ENCODE measurements at places on chromosomes 16 and 17.

DNA sequence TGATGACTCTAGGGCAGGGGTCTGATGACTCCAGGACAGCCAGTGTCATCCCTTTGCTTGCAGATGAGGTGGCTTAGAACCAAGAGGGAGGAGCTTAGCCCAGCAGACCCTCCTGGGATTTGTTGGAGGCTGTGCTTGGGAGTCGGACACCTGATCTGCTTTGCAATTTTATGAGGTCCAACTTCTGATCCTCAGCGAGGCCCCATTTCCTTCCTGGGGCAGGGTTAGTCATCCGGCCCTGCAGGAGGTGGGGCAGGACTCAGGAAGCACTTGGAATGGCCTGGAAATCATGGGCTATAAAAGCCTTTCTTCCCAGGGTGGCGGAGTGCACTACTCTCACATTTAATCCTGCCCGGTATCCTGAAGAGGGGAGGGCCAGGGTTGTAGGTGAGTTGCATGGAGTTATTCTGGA is 168.5 kb downstream of the MSI2 start:
- H3K4me1 ChIP-seq, result peaks cover 20% of the 10 kb centered on the region
- no peak for DNase-seq
- H3K4me3 ChIP-seq, result peak overlapping the region; percentile 22
- no peaks in the 10 kb centered on the region for H3K36me3 ChIP-seq

- DNase-seq, result no peak
- peaks cover 3% of the 10 kb centered on the region for H3K27me3 ChIP-seq
- H3K4me3 ChIP-seq, result no peak overlapping the region
- H3K27ac ChIP-seq, result no peak overlapping the region
Observed at GRCh38 chr17:33929181-33929724, 325.8 kb upstream of the CCL2 start.

DNA sequence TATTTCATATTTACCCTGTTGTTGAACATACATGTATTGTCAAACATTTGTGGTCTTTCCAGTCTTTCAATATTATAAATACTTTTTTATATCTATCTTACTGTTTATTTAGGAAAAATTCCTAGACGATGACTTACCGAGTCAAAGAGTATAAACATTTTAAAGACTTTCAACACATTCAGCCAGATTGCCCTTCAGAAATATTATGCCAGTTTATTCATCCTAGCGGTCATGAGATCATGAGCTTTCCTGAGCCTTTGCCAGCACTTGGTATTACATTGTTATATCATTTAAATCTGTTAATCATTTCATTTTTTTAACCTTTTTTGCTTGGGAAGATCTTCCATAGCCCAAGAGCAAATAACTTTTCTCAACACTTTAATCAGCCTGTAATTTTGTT is 197.4 kb downstream of the SPECC1 start:
- no peak overlapping the region for H3K27ac ChIP-seq
- DNase-seq, result no peak
- H3K36me3 ChIP-seq, result peaks cover 16% of the 10 kb centered on the region

GRCh38 chr17:6574687-6575595 is 18.6 kb upstream of the PITPNM3 start:
- H3K4me1 ChIP-seq, result peaks cover 24% of the 10 kb centered on the region
- DNase-seq, result peak; percentile 78
- peak overlapping the region; percentile 53 for H3K27ac ChIP-seq
- peak overlapping the region; percentile 79 for H3K4me3 ChIP-seq
- peaks cover 5% of the 10 kb centered on the region for H3K36me3 ChIP-seq
- H3K27me3 ChIP-seq, result no peaks in the 10 kb centered on the region

GRCh38 chr17:30942308-30943079 is 20.7 kb downstream of the ADAP2 start:
- DNase-seq, result no peak
- no peaks in the 10 kb centered on the region for H3K27me3 ChIP-seq
- H3K27ac ChIP-seq, result no peak overlapping the region
- H3K4me3 ChIP-seq, result no peak overlapping the region

DNA sequence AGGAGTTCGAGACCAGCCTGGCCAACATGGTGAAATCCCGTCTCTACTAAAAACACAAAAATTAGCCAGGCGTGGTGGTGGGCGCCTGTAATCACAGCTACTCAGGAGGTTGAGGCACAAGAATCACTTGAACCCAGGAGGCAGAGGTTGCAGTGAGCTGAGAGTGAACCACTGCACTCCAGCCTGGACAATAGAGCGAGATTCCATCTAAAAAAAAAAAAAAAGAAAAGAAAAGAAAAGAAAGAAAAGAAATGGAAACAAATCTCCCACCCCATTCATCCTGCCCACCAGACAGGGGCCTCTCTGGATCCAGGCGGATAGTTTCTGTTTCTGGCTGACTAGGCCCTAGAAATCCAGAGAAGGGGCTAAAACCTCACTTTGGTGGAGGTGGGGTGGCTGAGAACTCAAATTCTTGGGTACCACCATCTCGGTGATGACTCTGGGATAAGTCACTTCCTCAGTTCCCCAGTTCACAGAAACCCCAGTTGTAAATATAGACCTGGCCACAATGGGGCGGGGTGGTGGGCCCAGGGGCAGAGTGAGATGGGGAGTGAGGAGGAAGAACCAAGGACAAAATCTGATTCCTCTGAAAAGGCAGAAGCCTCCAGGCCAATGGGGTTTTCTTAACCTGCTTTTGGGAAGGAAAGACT is 22.2 kb downstream of the SOCS1 start:
- peak overlapping the region; percentile 91 for H3K4me3 ChIP-seq
- H3K36me3 ChIP-seq, result no peaks in the 10 kb centered on the region
- DNase-seq, result peak; percentile 88
- peak overlapping the region; percentile 91 for H3K27ac ChIP-seq
- no peaks in the 10 kb centered on the region for H3K27me3 ChIP-seq

DNA sequence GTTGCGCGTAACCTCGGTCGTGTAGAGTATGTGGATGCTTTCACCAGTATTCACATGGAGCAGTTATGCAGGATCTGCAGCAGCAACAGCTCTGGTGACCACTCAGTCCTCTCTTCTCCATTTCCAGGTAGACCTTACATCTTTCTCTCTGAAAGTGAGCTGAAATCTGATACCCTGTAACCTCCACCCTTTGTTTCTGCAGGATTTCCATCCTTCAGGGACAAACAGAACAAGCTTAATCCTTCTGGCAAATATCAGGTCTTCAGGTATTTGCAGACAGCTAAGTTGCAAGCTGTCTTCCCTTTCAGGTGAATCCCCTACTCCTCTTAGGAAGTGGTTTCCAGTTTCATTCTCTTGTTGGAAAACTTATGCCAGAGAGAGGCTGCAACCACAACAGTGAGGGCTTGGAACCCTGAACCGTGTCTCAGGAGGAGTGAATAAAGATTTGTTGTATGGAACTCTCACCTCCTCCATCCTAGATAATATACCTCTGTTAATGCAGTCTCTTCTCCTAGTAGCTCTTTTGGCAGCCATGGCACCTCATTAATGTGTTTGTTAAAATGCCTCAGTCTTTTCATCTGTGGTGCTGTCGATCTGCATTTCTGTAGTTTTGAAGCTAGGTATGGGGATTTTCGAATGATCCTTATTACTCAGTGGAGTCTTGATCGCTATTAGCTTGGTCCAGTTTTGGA is 172.5 kb downstream of the PRKCA start:
- no peak overlapping the region for H3K4me3 ChIP-seq
- no peaks in the 10 kb centered on the region for H3K36me3 ChIP-seq
- DNase-seq, result no peak
- H3K27ac ChIP-seq, result no peak overlapping the region

GRCh38 chr17:58176200-58176599 is 9.4 kb downstream of the OR4D2 start:
- H3K36me3 ChIP-seq, result no peaks in the 10 kb centered on the region
- DNase-seq, result no peak
- no peak overlapping the region for H3K4me3 ChIP-seq
- H3K27me3 ChIP-seq, result peaks cover 6% of the 10 kb centered on the region
- H3K4me1 ChIP-seq, result peaks cover 16% of the 10 kb centered on the region
- H3K27ac ChIP-seq, result no peak overlapping the region

DNA sequence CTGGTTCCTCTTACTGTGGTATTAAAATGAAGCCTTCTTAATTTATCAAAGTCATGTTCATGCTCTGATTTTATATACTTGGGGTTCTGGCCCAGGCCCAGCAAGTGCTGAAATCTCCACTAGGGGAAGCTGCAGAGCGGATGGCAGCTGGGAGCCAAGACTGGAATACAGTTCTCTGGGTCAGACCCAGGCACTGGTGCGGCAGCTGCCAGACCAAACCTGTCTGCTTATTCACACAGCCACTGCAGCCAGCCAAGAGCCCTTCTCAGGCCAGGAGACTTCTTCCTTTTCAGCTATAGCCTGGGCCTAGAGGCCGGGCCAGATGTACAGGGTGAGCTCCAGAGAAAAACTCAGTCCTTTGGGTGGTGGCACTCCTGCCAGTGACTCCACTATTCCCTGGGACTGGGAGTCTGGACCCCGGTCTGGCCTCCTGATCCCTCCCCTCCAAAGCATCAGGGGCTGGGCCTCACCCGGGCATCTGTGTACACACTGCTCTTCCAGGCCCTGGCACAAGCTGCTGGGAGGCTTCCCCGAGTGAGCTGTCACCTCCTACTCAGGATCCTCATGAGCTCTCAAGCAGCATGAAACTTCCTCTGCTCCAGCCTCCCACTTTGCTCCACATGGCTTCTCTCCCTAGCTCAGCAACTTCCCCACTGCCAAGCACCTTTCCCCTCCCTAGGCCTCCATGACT is 24.4 kb downstream of the ATP6V0D1 start:
- no peaks in the 10 kb centered on the region for H3K27me3 ChIP-seq
- H3K4me1 ChIP-seq, result peaks cover 18% of the 10 kb centered on the region
- H3K4me3 ChIP-seq, result no peak overlapping the region
- no peaks in the 10 kb centered on the region for H3K36me3 ChIP-seq
- peak overlapping the region; percentile 76 for H3K27ac ChIP-seq
- DNase-seq, result no peak

- H3K36me3 ChIP-seq, result peaks cover 13% of the 10 kb centered on the region
- no peaks in the 10 kb centered on the region for H3K27me3 ChIP-seq
- H3K4me1 ChIP-seq, result peaks cover 38% of the 10 kb centered on the region
- H3K27ac ChIP-seq, result peak overlapping the region; percentile 16
- H3K4me3 ChIP-seq, result no peak overlapping the region
Observed at GRCh38 chr17:77875881-77876509, 82.5 kb upstream of the TNRC6C start.

- H3K4me3 ChIP-seq, result no peak overlapping the region
- H3K4me1 ChIP-seq, result no peaks in the 10 kb centered on the region
- H3K27ac ChIP-seq, result no peak overlapping the region
Observed at GRCh38 chr16:16830973-16831372, 452.0 kb downstream of the NPIPA7 start.

DNA sequence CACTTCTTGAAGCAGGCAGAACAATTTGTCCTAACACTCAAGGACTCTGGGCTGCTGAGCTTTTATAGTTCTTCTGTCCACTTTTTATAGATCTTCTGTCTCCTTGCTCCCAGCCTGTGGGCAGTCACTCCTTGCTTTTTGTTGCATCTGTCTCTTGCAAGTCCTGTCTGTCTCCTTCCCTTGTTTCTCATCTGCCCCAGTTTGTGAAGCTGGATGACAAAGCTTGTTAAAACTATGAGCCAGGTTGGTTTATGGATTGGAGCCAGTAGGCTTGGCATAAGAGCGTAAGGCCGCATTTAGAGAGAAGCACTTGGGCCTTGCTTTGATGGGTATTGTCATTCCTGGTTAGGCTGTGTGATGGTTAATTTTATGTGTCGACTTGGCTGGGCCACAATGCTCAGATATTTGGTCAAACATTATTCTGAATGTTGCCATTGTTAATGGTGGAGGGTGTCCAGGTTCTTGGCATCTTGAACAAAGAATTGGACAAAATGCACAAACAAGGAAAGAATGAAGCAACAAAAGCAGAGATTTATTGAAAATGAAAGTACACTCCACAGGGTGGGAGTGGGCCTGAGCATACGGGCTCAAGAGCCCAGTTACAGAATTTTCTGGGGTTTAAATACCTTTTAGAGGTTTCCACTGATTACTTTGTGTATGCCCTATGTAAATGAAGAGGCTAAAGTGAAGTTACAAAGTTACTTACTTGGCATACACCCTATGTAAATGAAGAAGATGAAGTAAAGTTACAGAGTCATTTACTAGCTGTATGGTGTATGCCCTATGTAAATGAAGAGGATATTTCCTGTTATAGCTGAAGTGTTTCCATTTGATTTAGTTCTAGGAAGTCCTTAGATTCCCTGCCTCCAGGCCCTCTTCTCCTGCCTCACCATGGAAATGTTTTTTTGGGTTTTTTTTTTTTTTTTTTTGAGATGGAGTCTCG is 8.0 kb upstream of the CPPED1 start:
- no peaks in the 10 kb centered on the region for H3K36me3 ChIP-seq
- H3K27ac ChIP-seq, result no peak overlapping the region
- H3K4me3 ChIP-seq, result no peak overlapping the region
- H3K4me1 ChIP-seq, result no peaks in the 10 kb centered on the region
- DNase-seq, result no peak

- no peak overlapping the region for H3K27ac ChIP-seq
- no peaks in the 10 kb centered on the region for H3K4me1 ChIP-seq
- no peaks in the 10 kb centered on the region for H3K36me3 ChIP-seq
- H3K4me3 ChIP-seq, result no peak overlapping the region
Observed at GRCh38 chr17:49951362-49952082, 17.5 kb upstream of the DLX4 start.

All from natural killer cell treated with Interleukin-12 subunit alpha and Interleukin-12 subunit beta and Interleukin-15 and Interleukin-18, amount 100 ng/mL, for 72 hours (primary cell).